ENCODE measurements at places on chromosomes 3 and 15.

- no peak overlapping the region for H3K27ac ChIP-seq
- H3K4me3 ChIP-seq, result no peak overlapping the region
- no peak for DNase-seq
These were observed 17.6 kb upstream of the SLC41A3 start for GRCh38 chr3:126101521-126101982.

- no peak overlapping the region for H3K27ac ChIP-seq
- H3K4me1 ChIP-seq, result peaks cover 12% of the 10 kb centered on the region
- no peaks in the 10 kb centered on the region for H3K27me3 ChIP-seq
These were observed 145.3 kb downstream of the RORA start for GRCh38 chr15:61083788-61084134.

- H3K27ac ChIP-seq, result no peak overlapping the region
- H3K4me1 ChIP-seq, result no peaks in the 10 kb centered on the region
- H3K27me3 ChIP-seq, result no peaks in the 10 kb centered on the region
- H3K36me3 ChIP-seq, result no peaks in the 10 kb centered on the region
- no peak overlapping the region for H3K4me3 ChIP-seq
These were observed 11.1 kb downstream of the ISG20 start for GRCh38 chr15:88649753-88650551.

GRCh38 chr15:91871837-91872236, 18.3 kb downstream of the SLCO3A1 start:
- no peaks in the 10 kb centered on the region for H3K36me3 ChIP-seq
- no peak overlapping the region for H3K4me3 ChIP-seq
- H3K27me3 ChIP-seq, result no peaks in the 10 kb centered on the region

GRCh38 chr3:118186051-118186450, 848.6 kb downstream of the IGSF11 start:
- no peak overlapping the region for H3K27ac ChIP-seq
- H3K36me3 ChIP-seq, result no peaks in the 10 kb centered on the region
- no peaks in the 10 kb centered on the region for H3K27me3 ChIP-seq
- no peaks in the 10 kb centered on the region for H3K4me1 ChIP-seq
- no peak for DNase-seq
- H3K4me3 ChIP-seq, result no peak overlapping the region

DNA sequence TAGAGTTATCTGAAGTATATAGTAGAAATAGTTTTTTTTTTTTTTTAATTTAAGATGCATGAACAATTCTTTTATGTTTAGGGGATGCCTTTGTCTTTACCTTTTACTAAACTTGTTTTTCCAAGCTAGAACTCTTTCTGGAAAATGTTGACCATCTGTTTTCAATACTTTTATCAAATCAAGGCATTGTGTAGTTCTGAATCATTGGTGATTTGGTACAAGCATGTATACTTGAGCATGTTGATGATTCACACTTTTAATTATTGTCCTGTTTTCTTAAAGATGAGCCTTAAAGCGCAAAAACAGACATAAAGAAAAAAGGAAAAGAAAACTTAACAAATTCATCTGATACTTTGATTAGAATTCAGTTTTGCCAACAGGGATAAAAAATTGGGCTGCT, 28.3 kb downstream of the PDCD6IP start:
- H3K27me3 ChIP-seq, result no peaks in the 10 kb centered on the region
- DNase-seq, result no peak
- H3K36me3 ChIP-seq, result no peaks in the 10 kb centered on the region
- H3K4me1 ChIP-seq, result no peaks in the 10 kb centered on the region

GRCh38 chr15:52011711-52012144, 7.3 kb upstream of the MAPK6 start:
- no peak for DNase-seq
- no peaks in the 10 kb centered on the region for H3K27me3 ChIP-seq
- H3K27ac ChIP-seq, result no peak overlapping the region
- no peak overlapping the region for H3K4me3 ChIP-seq
- no peaks in the 10 kb centered on the region for H3K4me1 ChIP-seq
- H3K36me3 ChIP-seq, result no peaks in the 10 kb centered on the region

GRCh38 chr15:63833021-63833696, 589 bp downstream of the HERC1 start:
- peak overlapping the region; percentile 92 for H3K27ac ChIP-seq
- DNase-seq, result peak; percentile 39
- no peaks in the 10 kb centered on the region for H3K27me3 ChIP-seq
- peak overlapping the region; percentile 80 for H3K4me3 ChIP-seq
- no peaks in the 10 kb centered on the region for H3K36me3 ChIP-seq
- H3K4me1 ChIP-seq, result peaks cover 8% of the 10 kb centered on the region
